ENCODE measurements at places on chromosomes 1 and 21.

- no peak overlapping the region for H3K27ac ChIP-seq
- H3K27me3 ChIP-seq = no peaks in the 10 kb centered on the region
- DNase-seq = peak; percentile 30
- H3K36me3 ChIP-seq = no peaks in the 10 kb centered on the region
- no peak overlapping the region for H3K4me3 ChIP-seq
Observed at GRCh38 chr1:162147760-162148159, 78.3 kb downstream of the NOS1AP start.

- DNase-seq = no peak
- no peaks in the 10 kb centered on the region for H3K36me3 ChIP-seq
- H3K4me1 ChIP-seq = no peaks in the 10 kb centered on the region
- no peaks in the 10 kb centered on the region for H3K27me3 ChIP-seq
Observed at GRCh38 chr1:86645851-86646250, 58.5 kb upstream of the SH3GLB1 start.

- H3K36me3 ChIP-seq = no peaks in the 10 kb centered on the region
- H3K27ac ChIP-seq = no peak overlapping the region
- peaks cover 9% of the 10 kb centered on the region for H3K27me3 ChIP-seq
- DNase-seq = peak; percentile 54
- no peak overlapping the region for H3K4me3 ChIP-seq
Observed at GRCh38 chr1:2786329-2787162, 14.9 kb downstream of the TTC34 start.

GRCh38 chr1:210937846-210938245, 196.1 kb downstream of the KCNH1 start:
- peaks cover 3% of the 10 kb centered on the region for H3K4me1 ChIP-seq
- H3K4me3 ChIP-seq = no peak overlapping the region
- H3K27me3 ChIP-seq = no peaks in the 10 kb centered on the region
- no peak for DNase-seq

DNA sequence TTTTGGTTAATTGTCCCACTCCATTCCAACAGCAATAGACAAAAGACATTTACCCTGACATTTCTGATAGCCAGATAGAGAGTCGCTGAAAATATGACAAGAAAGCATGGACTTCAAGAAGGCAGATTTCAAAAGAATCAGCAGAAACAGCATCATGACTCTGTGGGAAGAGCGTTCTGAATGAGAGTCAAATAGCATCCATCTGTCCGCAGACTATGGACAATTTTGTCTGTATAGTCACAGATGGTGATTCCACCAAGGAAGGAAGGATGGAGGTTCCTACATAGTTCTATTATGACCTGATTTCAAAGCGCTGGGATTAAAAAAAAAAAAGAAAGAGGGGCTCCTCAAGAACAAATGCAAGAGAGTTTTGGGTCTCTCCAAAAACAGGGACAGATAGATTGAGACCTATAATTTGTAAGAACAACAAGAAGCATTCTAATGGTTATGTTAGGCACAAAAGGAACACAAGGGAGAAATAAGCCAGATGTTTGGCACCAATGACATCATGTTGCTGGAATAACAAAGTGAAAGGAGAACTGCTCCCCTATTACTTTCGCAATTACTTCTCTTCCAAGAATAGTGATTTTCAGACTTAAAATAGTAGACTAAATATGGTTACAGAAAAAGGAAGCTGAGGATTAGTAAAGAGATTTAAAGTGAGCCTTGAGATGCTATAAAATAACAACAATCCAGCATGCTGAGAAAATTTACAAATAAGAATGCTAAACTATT, 28.5 kb downstream of the NIBAN1 start:
- no peak overlapping the region for H3K27ac ChIP-seq
- H3K36me3 ChIP-seq = no peaks in the 10 kb centered on the region
- DNase-seq = no peak
- no peaks in the 10 kb centered on the region for H3K27me3 ChIP-seq
- H3K4me1 ChIP-seq = no peaks in the 10 kb centered on the region

GRCh38 chr1:229689273-229689672, 63.2 kb downstream of the URB2 start:
- no peaks in the 10 kb centered on the region for H3K36me3 ChIP-seq
- H3K4me1 ChIP-seq = peaks cover 7% of the 10 kb centered on the region

DNA sequence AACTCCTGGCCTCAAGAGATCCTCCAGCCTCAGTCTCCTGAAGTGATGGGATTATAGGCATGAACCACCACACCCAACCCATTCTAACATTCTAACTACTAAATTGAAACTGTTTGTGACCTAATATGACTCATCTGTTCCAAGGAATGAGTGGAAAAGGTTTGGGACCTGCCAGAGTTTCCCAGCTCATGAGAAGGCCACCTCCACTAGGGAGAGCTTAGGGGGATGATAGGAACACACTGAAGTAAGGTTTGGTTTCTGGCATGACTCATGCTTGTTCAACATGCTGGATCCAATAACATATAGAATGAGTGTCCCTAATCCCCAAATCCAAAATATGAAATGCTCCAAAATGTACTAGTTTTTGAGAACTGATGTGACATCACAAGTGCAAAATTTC, 18.9 kb upstream of the SCAF4 start:
- no peaks in the 10 kb centered on the region for H3K36me3 ChIP-seq
- no peaks in the 10 kb centered on the region for H3K27me3 ChIP-seq
- DNase-seq = no peak
- H3K4me1 ChIP-seq = peaks cover 3% of the 10 kb centered on the region

DNA sequence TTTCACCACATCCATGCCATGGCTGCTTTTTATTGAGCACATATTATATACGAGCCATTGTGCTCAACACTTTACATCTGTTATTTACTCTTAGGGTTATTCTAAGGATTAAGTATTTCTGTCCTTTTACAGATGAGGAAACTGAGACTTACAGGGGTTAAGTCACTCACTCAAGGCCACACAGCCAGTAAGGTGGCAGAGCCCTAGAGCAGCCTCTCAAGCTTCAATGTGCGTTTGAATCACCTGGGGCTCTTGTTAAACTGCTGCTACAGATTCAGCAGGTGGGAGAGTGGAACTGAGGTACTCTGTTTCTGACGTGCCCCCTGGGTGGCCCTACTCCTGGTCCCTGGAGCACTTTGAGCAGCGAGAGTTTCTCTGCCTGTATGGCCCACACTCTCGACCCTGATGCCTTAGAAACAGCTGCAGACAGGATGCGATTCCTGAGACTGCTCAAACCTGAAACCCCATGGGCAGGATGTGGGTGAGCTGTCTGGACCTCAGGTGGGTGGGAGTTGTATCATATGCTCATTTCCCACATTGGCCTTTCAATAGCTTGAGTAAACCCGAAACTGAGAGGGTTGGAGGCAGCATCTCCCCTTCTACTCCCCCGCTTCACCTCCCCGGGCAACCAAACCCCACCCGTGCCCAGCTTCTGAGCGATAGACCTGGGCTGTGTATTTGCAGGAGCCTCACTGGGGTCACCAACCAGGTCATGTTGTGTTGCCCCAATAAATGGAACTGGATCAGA, 59.3 kb downstream of the MAN1C1 start:
- peaks cover 9% of the 10 kb centered on the region for H3K4me1 ChIP-seq
- H3K27ac ChIP-seq = no peak overlapping the region
- DNase-seq = no peak
- no peak overlapping the region for H3K4me3 ChIP-seq
- no peaks in the 10 kb centered on the region for H3K27me3 ChIP-seq

- H3K36me3 ChIP-seq = peaks cover 73% of the 10 kb centered on the region
- no peaks in the 10 kb centered on the region for H3K27me3 ChIP-seq
Observed at GRCh38 chr1:145827966-145828365, 4.0 kb downstream of the POLR3C start.

- peak overlapping the region; percentile 96 for H3K27ac ChIP-seq
- H3K4me1 ChIP-seq = peaks cover 2% of the 10 kb centered on the region
- DNase-seq = no peak
- peaks cover 6% of the 10 kb centered on the region for H3K27me3 ChIP-seq
- peaks cover 19% of the 10 kb centered on the region for H3K36me3 ChIP-seq
Observed at GRCh38 chr21:36059823-36060158, 535 bp downstream of the SETD4 start.

- no peaks in the 10 kb centered on the region for H3K36me3 ChIP-seq
- H3K4me3 ChIP-seq = no peak overlapping the region
- H3K27ac ChIP-seq = no peak overlapping the region
- DNase-seq = no peak
Observed at GRCh38 chr1:208309771-208310170, 65.6 kb upstream of the PLXNA2 start.

GRCh38 chr1:21659924-21660326, 9.2 kb downstream of the RAP1GAP start:
- H3K27ac ChIP-seq = no peak overlapping the region
- no peak overlapping the region for H3K4me3 ChIP-seq
- no peak for DNase-seq

DNA sequence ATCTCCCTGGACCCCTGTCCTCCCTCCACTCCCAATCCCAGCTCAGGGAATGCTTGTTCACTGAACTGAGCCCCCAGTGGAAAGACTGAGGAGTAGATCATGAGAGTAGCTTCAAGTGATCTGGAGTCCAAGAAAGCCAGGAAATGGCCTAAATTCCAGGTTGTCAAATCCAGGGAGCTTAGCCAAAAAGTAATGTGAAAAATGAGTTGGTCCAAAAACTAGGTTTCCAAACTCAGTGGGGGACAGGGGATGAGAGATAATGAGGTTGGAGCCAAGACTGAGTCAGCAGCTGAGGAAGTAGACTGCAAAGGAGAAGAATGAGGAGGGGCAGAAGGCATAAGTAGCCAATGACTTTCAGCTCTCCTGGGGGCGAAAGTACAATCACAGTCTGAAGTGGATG, 284.1 kb upstream of the BEND5 start:
- H3K36me3 ChIP-seq = no peaks in the 10 kb centered on the region
- H3K4me3 ChIP-seq = no peak overlapping the region
- no peaks in the 10 kb centered on the region for H3K4me1 ChIP-seq
- H3K27me3 ChIP-seq = no peaks in the 10 kb centered on the region
- no peak for DNase-seq
- H3K27ac ChIP-seq = no peak overlapping the region

DNA sequence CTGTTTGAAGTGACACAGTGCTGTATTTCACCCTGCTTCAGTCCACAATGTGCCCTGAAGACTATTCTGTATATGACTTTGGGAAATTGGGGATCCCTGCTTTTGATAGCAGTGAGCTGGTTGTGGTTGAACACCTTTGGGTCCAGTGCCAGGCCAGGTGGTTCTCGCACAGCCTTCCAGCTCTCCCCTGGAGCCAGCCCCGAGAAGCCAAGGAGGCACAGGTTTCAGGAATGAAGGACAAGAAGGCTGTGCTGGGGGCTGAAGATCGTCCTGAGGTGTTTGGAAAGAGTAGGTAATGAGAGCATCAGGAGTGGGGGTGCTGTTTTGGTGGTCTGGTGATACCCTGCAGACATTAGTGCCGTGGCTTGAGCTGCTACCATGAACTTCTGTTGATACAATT, 131.4 kb upstream of the COL6A1 start:
- H3K27ac ChIP-seq = no peak overlapping the region
- H3K36me3 ChIP-seq = no peaks in the 10 kb centered on the region
- DNase-seq = no peak
- peaks cover 14% of the 10 kb centered on the region for H3K4me1 ChIP-seq

GRCh38 chr1:226304291-226304955, 4.5 kb downstream of the LIN9 start:
- DNase-seq = no peak
- H3K4me1 ChIP-seq = no peaks in the 10 kb centered on the region
- H3K36me3 ChIP-seq = peaks cover 32% of the 10 kb centered on the region
- no peak overlapping the region for H3K4me3 ChIP-seq

DNA sequence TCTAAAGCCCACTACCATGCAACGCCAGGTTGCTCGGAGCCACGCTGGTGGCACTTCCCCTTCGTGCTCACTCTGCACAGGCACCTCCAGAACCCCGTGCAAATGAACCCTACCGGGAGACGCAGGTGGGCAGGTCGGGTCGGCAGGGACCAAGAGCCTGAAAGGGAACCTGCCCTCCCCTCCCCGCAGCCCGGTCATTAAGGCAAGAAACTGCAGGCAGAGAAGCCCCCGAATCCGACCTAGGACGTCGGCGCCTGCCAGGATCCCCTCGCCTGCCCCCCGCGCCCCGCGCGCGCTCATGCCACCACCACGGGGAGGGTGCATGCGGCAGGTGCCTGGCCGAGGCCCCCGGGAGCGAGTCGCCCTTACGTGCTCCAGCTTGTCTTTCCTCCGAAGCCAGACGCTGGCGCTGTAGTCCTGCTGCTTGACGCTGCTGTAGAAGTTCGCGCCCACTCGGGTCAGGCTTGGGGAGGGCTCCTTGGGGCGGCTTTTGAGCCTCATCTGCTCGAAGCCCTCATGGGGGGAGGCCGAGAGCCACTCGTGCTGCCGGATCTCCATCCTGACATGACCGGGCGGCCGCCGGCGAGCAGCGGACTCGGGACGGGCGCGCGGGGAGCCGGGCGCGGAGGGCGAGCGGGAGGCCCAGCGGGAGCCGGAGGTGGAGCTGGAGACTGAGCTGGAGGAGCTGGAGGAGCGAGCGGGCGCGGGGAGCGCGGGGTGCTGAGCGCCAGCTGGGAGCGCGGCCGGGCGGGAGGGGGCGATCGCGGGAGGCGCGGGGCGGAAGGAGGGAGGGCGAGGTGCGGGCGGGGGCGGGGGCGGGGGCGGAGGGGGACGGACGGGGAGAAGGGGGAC, 552 bp downstream of the PLD5 start:
- H3K4me3 ChIP-seq = peak overlapping the region; percentile 52
- H3K36me3 ChIP-seq = no peaks in the 10 kb centered on the region
- peaks cover 2% of the 10 kb centered on the region for H3K4me1 ChIP-seq
- H3K27me3 ChIP-seq = no peaks in the 10 kb centered on the region

DNA sequence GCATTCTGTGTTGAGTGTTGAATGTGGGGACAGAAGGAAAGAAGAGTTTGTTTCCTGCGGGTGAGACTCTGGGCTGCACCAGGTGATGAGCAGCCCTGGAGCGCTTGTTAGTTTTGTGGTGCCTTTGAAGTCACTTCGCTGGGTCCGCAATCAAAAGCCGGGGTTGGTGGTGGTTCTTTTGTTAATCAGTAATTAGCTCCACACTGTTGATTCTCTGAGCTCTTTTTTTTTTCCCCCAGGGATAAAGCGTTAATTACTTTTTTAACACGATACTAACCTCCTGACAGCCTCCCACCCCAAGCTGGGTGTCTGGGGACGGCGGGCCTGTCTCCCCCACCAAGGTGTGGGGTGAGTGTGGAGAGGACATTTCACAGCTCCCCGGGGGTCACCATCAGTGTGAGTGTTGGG, 56.6 kb downstream of the AGPAT3 start:
- H3K4me3 ChIP-seq = no peak overlapping the region
- no peak for DNase-seq
- H3K27me3 ChIP-seq = no peaks in the 10 kb centered on the region
- H3K36me3 ChIP-seq = no peaks in the 10 kb centered on the region

GRCh38 chr1:33137800-33138199, 44.0 kb downstream of the TRIM62 start:
- peaks cover 15% of the 10 kb centered on the region for H3K4me1 ChIP-seq

Data from neuronal stem cell (in vitro differentiated cells).